ENCODE measurements at places on chromosomes 5 and 9.

DNA sequence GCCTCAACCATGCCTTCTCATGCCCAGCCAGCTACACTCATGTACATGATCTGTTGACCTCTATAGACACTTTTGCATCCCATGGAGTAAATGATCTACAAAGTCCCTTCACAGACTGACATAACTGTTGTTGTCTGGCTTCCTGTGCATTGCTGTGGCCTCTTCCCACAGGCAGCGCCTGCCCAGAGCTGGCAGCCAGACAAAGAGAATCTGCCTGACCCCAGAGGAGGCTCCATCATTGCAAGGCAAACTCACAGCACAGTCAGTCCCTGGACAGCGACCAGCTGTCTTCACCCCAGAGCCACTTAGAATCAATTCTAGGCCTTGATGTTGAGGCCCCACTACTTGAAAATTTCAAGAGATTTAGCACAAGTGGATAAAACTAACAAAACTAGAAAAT, 65.5 kb downstream of the INSYN2B start:
- no peak for DNase-seq

GRCh38 chr9:71465392-71465791, 302.9 kb downstream of the CEMIP2 start:
- DNase-seq, result no peak

GRCh38 chr5:14364096-14364495, 217.5 kb upstream of the OTULINL start:
- DNase-seq, result no peak

- no peak for DNase-seq
These were observed 141.9 kb upstream of the SLC12A2 start for GRCh38 chr5:127941646-127942045.

DNA sequence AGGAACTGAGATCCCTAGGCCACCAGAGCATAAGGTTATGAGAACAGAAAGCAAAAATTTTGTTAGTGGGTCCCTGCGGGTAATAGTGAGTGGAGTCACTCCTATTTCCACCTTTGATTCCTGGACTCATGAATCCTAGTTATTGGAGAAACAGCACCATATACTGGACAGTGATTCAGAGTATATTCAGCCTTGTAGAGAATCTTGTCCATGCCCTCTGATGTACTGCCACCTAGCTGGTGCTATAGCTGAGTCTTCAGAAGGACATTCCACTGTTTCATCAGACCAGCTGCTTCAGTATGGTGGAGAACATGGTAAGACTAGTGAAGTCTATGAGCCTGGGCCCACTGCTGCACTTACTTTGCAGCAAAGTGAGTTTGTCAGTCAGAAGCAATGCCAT, 25.0 kb upstream of the ITGA2 start:
- no peak for DNase-seq
